Activated effector memory CD4-positive, alpha-beta T cell treated with anti-CD3 and anti-CD28 coated beads, Interleukin-2, amount 50 U/mL, for 16 hours (primary cell): ENCODE measurements at places on chromosomes 5 and 9.

DNA sequence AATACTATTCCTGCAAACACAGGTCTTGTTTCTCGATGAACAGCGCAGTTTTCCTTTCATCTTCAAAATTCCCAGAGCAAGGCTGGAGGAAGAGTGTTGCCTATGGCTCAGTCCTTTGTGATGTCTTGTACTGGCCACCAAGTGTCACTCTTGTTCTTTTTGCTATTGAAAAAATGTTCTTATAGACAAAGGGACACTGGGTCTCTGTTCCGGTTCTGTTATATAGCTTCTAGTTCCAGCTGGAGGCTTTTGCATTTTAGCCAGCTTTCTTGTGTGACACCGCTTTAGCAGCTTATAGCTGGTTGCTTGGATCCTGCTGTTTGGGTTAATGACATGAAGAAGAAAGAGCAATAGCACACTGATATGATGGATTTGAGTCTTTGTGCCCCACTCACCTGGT lies 343.7 kb upstream of the KCNN2 start:
- DNase-seq: no peak

- no peak for DNase-seq
Measured at GRCh38 chr5:35890021-35891020, 33.6 kb downstream of the IL7R start.

- peak; percentile 59 for DNase-seq
Measured at GRCh38 chr5:444226-444625, 1.2 kb downstream of the EXOC3 start.

DNA sequence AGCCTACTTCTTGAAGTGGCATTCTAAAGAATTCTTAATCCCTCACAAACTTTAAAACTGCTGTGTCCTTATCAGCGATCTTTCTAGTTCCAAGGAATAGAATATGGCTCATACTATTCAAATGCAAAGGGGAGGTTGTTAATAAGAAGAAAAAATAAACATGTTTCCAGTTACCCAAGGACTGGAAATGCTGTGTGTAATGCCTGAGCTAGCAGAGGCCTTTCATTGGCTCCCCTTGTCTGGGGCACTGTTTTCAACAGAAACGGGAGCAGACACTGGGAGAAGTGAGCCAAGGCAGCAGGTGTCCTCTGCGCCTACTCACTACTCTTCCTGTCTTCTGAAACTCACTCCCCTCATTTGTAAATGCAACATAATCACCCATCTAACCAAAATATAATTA lies 253.0 kb downstream of the MARCHF11 start:
- DNase-seq: no peak

DNA sequence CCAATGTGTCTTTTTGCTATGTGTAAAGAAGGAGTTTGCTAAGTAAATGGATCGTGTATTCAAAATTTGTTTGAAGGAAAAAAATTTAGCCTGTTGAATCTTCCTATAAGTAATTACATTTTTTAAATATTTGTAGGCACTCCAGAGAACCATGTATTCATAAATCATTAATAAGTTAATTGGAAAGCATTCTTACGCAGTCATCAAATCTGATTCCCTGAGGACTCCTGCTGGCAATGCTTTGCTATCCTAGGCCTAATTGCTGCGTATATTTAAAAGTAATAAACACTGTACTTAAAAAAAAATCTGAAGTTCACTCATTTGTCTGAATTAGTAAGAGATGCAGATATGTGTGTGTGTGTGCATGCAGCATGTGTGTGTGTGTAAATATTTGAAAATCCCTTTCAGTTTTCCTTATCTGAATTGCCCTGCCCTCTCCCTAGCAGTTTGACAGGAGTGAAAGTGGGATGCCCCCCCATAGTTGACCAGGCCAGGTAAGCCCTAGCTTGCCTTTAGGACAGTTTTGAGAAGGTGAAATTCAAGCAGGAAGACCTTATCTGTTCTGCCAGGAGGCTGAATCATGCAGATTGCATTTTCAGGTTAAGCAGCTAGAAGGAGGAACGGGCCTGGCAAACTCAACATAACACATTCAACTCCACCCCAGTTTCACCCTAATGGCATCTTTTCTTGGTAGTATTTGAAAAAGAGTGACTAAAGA lies 81.2 kb upstream of the DNAH5 start:
- no peak for DNase-seq

DNA sequence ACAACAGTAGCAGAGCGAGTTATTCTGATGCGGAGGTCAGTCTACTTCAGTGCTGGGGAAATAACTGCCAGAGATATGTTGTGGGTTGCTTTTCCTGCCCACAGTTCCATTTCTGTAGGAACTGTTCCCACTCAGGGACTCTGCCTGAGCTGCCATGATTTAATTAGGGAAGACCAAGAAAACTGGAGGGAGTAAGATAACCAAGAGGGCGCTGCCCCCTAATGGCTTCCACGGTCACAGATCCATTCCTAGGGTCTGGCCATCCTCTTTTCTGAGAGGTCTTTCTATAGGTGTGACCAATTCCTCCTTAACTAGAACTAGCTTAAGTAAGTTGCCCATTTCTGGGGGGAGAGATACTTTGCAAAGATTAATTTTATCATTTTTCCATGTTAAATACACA lies 125.9 kb downstream of the APBA1 start:
- no peak for DNase-seq

GRCh38 chr5:134524272-134524825 lies 1.1 kb upstream of the JADE2 start:
- peak; percentile 87 for DNase-seq
